ENCODE measurements at places on chromosomes 1 and 21. TPM values are rescaled to one million over a fixed set of nuclear protein-coding genes. Genes with fewer than 3 reads are reported as not detected.

- H3K27ac ChIP-seq, result peak overlapping the region; percentile 43
- peaks cover 8% of the 10 kb centered on the region for H3K4me1 ChIP-seq
- H3K4me3 ChIP-seq, result no peak overlapping the region
- H3K36me3 ChIP-seq, result no peaks in the 10 kb centered on the region
- no peaks in the 10 kb centered on the region for H3K27me3 ChIP-seq
- DNase-seq, result no peak
Measured at GRCh38 chr1:86389307-86389706, 6.8 kb downstream of the ODF2L start.

DNA sequence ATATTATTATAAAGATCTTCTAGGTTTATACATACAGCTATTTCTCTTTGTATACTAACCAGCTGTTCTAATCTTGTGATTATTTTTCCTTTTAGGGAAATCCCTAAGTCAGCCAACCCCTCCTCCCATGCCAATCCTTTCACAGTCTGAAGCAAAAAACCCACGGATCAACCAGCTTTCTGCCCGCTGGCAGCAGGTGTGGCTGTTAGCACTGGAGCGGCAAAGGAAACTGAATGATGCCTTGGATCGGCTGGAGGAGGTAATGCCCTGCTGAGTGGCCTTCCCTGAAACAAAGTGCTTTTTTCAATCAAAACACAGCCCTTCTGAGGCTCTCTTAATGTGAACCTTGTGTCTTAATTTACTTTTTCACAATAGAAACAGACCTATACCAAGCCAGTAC lies 32.4 kb upstream of the BMP8A start:
- no peak overlapping the region for H3K27ac ChIP-seq
- H3K36me3 ChIP-seq, result no peaks in the 10 kb centered on the region
- no peaks in the 10 kb centered on the region for H3K27me3 ChIP-seq
- H3K4me1 ChIP-seq, result no peaks in the 10 kb centered on the region

DNA sequence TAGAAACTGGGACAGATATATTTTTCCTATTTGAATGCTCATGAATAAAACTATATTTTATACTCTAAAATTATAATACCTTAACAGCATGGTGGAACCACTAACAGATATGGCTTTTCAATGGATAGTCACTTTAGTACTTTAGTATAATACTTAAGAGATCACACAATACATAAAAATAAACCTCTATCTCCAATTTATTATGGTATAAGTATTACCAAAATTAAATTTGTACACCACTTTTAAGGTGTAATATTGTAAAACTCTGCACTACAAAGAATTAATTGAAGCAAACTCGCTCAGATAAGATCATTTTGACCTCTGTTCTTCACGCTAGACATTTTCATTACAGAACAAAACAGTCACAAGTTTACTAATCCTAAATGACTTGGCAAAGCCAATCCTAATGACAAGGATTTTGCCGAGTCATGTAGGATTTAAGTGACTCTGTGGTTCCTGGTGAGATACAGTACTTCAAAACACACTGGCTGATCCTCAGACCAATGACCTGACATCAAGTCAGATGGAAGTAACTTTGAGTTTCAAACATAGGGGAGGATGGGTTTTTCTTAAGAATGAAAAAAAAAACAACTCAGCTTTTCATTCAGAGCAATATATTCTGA lies 200.6 kb downstream of the SMYD3 start:
- no peaks in the 10 kb centered on the region for H3K27me3 ChIP-seq
- H3K36me3 ChIP-seq, result no peaks in the 10 kb centered on the region
- no peaks in the 10 kb centered on the region for H3K4me1 ChIP-seq
- no peak overlapping the region for H3K4me3 ChIP-seq
- H3K27ac ChIP-seq, result no peak overlapping the region

- H3K4me1 ChIP-seq, result no peaks in the 10 kb centered on the region
- H3K27ac ChIP-seq, result peak overlapping the region; percentile 76
- H3K4me3 ChIP-seq, result peak overlapping the region; percentile 85
- H3K36me3 ChIP-seq, result no peaks in the 10 kb centered on the region
- no peak for DNase-seq
Measured at GRCh38 chr1:226309398-226310244, 657 bp upstream of the LIN9 start.

DNA sequence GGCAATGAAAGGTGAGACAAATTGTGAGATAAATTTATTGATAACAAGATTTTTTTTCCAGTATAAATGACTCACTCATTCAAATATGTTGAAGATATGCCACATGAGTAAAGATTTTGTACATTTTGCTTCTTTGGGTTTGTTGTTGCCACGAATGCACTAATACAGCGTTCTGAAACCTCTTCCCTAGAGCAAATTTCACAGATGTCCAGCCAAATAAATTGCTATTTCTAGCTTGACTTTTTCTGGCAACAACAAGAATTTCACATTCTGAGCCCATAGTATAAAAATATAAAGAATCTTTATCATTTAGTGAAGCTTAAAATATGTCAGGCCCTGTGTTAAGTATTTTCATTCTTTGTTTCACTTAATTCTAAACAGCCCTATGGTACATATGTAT lies 114.5 kb upstream of the COL24A1 start:
- no peak overlapping the region for H3K27ac ChIP-seq
- no peaks in the 10 kb centered on the region for H3K27me3 ChIP-seq
- H3K4me1 ChIP-seq, result no peaks in the 10 kb centered on the region
- no peak overlapping the region for H3K4me3 ChIP-seq
- no peak for DNase-seq
- no peaks in the 10 kb centered on the region for H3K36me3 ChIP-seq

GRCh38 chr1:67969446-67969845 lies 81.0 kb downstream of the DIRAS3 start:
- no peaks in the 10 kb centered on the region for H3K27me3 ChIP-seq
- no peaks in the 10 kb centered on the region for H3K4me1 ChIP-seq
- no peak overlapping the region for H3K4me3 ChIP-seq

- no peak for DNase-seq
- H3K4me3 ChIP-seq, result no peak overlapping the region
- H3K4me1 ChIP-seq, result no peaks in the 10 kb centered on the region
- H3K27me3 ChIP-seq, result no peaks in the 10 kb centered on the region
Measured at GRCh38 chr1:94345148-94345721, 73.0 kb upstream of the ABCD3 start.

DNA sequence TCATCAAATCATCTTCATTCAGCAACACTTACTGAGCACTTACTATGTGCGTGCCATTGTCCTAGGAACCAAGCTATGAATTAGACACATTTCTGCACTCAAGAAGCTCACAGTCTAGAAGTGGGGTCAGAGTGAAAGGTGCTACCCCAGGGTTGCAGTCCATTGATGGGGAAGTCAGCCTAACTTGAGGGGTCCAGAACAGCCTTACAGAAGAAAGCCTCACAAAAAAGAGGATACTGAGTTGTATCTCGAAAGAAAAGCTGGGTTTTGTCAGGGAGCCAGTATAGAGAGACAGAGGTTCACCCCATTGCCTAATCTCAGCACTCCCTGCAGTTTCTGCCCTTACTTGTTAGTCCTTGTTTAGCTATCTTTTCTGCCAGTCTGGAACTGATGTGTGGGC lies 153.1 kb upstream of the JUN start:
- peaks cover 6% of the 10 kb centered on the region for H3K4me1 ChIP-seq
- H3K4me3 ChIP-seq, result no peak overlapping the region
- H3K27ac ChIP-seq, result no peak overlapping the region
- DNase-seq, result no peak

DNA sequence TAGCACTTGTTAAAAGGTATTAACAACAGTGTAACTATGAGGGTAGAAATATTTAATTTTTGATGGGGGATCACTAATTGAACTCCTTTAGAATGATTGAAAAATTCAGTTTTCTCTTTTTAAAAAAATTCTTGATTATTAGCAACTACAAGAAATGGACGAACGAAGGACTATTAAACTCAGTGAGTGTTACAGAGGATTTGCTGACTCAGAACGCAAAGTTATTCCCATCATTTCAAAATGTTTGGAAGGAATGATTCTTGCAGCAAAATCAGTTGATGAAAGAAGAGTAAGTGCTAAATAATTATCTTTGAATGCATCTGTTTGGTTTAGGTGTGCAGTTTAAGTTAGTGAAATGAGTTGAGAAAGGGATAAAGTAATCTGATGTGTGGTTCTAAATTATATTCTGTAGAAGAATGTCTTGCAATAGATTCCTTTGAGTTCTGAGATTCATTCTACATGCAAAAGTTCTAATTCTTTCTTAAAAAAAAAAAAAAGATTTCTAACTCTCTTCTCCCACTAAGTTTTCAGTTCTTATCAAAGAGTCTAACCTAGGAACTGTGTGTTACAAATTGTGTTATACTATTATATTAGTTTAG lies 85.0 kb downstream of the FNBP1L start:
- H3K4me3 ChIP-seq, result no peak overlapping the region
- H3K4me1 ChIP-seq, result no peaks in the 10 kb centered on the region
- H3K36me3 ChIP-seq, result no peaks in the 10 kb centered on the region
- H3K27me3 ChIP-seq, result no peaks in the 10 kb centered on the region

- no peak overlapping the region for H3K27ac ChIP-seq
- no peaks in the 10 kb centered on the region for H3K36me3 ChIP-seq
- H3K4me3 ChIP-seq, result no peak overlapping the region
- DNase-seq, result no peak
- H3K4me1 ChIP-seq, result no peaks in the 10 kb centered on the region
Measured at GRCh38 chr21:36928960-36929359, 37.5 kb downstream of the HLCS start.

DNA sequence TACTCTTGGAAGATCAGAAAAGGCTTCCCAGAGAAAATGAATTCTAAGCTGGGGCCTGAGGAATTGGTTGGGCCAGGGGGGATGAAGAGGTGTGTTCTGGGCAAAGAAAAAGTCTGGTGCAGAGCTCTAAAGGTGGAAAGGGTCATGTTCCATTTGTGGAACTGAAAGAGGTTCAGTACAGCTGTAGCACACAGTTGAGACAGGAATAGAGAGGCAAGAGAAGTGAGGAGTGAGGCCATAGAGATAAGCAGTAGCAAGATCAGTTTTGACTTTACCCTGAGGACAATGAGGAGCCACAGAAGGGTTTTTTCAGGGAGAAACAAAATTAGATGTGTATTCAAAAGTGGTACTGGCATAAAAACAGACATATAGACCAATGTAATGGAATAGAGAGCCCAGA lies 30.3 kb upstream of the MUTYH start:
- H3K27ac ChIP-seq, result no peak overlapping the region
- no peak for DNase-seq
- H3K4me3 ChIP-seq, result no peak overlapping the region
- H3K27me3 ChIP-seq, result no peaks in the 10 kb centered on the region

DNA sequence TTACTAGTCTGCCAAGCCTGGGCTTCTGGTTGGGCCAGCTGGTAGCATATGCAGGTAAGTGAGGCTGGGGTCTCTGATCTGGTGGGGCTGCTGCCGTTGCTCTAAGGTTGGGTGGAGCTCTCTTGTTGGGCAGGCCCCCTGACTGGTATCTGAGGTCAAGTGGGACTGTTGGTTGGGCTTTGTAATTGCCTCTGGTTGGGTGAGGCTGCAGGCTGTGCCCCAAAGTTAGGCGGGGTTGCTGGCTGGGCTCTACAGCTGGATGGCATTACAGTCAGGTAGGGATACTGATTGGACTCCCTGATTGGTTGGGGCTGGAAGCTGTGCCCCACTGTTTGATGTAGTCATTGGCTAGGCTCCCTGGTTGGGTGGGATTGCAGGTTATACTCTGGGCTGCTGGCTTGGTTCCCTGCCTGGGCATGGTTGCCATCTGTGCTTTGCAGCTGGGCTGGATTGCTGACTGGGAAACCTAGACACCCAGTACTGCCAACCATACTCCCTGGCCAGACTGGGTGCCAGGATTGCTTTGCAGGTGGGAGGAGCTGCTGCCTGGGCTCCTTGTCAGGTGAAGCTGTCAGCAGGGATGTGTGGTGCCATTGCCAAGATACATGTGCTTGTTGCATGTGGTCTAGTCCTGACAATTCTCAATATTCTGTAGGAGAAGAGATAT lies 130.5 kb downstream of the RABGAP1L start:
- no peak overlapping the region for H3K4me3 ChIP-seq
- no peaks in the 10 kb centered on the region for H3K4me1 ChIP-seq
- H3K27me3 ChIP-seq, result no peaks in the 10 kb centered on the region
- no peaks in the 10 kb centered on the region for H3K36me3 ChIP-seq
- no peak for DNase-seq

GRCh38 chr1:193766329-193766728 lies 579.9 kb upstream of the B3GALT2 start:
- H3K27ac ChIP-seq, result no peak overlapping the region
- no peak overlapping the region for H3K4me3 ChIP-seq
- no peaks in the 10 kb centered on the region for H3K4me1 ChIP-seq
- no peaks in the 10 kb centered on the region for H3K36me3 ChIP-seq
- H3K27me3 ChIP-seq, result no peaks in the 10 kb centered on the region

DNA sequence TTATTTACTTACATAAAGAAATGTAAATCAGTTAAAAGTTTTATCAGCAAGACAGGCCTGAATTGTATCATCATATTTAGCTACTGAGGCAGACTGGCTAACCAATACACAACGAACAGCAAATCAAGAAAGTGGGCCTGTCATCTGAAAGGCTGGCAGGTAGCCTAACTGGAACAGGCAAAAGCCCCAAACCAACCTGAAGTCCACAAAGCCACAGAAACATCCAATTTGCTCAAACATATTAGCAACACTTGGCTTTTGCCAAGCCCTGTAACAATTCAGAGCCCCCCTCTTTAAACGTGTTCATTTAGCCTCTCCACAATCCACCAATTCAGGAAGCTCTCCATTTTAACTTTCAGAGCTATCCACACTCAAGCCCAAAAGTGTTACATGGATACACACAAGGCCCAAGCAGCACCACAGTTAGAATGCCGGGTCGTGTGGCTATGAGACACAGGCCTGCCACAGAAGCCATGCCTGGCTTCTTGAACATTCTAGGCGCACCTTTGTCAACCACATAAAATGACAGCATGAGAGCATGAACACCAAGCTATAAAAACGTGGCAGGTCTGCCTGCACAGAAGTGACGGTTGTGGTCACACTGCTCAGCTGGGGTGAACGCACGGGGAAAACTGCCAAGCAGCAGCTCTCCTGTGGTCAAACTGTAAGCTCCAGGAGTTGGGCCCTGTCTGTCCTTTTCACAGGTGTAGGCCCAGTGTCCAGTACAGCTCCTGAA lies 49.3 kb downstream of the CD34 start:
- H3K27me3 ChIP-seq, result no peaks in the 10 kb centered on the region
- DNase-seq, result peak; percentile 67
- H3K4me3 ChIP-seq, result no peak overlapping the region
- H3K27ac ChIP-seq, result peak overlapping the region; percentile 20
- H3K4me1 ChIP-seq, result no peaks in the 10 kb centered on the region

GRCh38 chr1:201363467-201363866 lies 14.0 kb downstream of the TNNT2 start:
- H3K27me3 ChIP-seq, result no peaks in the 10 kb centered on the region
- H3K36me3 ChIP-seq, result no peaks in the 10 kb centered on the region
- no peaks in the 10 kb centered on the region for H3K4me1 ChIP-seq

- H3K4me1 ChIP-seq, result no peaks in the 10 kb centered on the region
- H3K36me3 ChIP-seq, result peaks cover 22% of the 10 kb centered on the region
- no peak overlapping the region for H3K4me3 ChIP-seq
Measured at GRCh38 chr1:96749618-96750017, 28.0 kb downstream of the PTBP2 start.

GRCh38 chr1:39576016-39576657 lies 453 bp downstream of the PABPC4 start:
- peaks cover 18% of the 10 kb centered on the region for H3K4me1 ChIP-seq
- H3K4me3 ChIP-seq, result peak overlapping the region; percentile 87
- H3K27ac ChIP-seq, result peak overlapping the region; percentile 80
- H3K27me3 ChIP-seq, result no peaks in the 10 kb centered on the region

LRIF1 gene
- total RNA-seq, result 7.4 TPM

TCHH gene
- total RNA-seq, result 0.57 TPM

AMY1C gene
- total RNA-seq, result not detected

RIMKLA gene
- 1.7 TPM for total RNA-seq

VWA5B1 gene
- total RNA-seq, result not detected

DISP3 gene
- 2.4 TPM for total RNA-seq

FOXD2 gene
- total RNA-seq, result 1.3 TPM

PTPN14 gene
- 4.0 TPM for total RNA-seq

CIART gene
- total RNA-seq, result 1.7 TPM

AGT gene
- 32.2 TPM for total RNA-seq

Measured in Peyer's patch (tissue), 4 donors.